Activated T-cell treated with anti-CD3 and anti-CD28 coated beads, Interleukin-2, amount 50 U/mL, for 1 hour (primary cell): ENCODE measurements at places on chromosomes 11 and 22.

DNA sequence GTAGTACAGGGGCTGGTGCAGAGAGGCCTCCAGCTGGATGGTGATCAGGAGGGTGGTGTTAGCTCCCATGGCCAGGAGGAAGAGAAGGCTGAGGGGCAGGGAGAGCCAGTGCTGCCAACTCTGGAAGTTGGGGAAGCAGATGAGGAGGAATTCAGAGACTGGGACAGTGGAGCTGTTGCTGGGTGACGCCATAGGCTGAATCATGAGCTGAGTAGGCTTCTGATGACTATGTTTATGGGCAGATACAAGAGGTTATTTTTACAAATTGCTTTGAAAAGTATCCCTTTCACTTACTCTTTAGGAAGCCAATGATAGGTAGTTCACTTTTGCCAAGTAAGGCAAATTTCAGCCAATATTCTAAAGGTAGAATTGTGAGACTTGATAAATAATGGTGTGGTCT, 3.1 kb downstream of the OR56A1 start:
- DNase-seq: no peak

- no peak for DNase-seq
Measured at GRCh38 chr22:25492841-25493734, 71.4 kb upstream of the GRK3 start.

DNA sequence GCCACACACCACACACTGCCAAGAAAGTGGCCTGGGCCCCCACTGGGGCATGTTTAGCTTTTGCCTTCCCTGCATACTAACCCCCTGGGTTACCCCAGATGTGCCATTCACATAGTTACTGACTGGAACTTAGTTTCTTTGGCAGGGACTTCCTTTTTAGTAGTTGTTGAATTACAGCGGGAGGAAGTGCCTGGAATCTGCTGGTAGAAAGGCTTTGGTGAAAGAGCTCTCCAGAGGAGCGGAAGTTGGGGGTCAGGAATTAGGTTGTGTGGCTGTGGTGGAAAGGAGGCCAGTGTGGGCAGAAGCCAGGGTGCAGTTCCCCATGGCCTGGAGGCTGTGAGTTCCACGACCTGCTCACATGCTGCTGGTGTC, 69.0 kb downstream of the MED15 start:
- peak; percentile 16 for DNase-seq

DNA sequence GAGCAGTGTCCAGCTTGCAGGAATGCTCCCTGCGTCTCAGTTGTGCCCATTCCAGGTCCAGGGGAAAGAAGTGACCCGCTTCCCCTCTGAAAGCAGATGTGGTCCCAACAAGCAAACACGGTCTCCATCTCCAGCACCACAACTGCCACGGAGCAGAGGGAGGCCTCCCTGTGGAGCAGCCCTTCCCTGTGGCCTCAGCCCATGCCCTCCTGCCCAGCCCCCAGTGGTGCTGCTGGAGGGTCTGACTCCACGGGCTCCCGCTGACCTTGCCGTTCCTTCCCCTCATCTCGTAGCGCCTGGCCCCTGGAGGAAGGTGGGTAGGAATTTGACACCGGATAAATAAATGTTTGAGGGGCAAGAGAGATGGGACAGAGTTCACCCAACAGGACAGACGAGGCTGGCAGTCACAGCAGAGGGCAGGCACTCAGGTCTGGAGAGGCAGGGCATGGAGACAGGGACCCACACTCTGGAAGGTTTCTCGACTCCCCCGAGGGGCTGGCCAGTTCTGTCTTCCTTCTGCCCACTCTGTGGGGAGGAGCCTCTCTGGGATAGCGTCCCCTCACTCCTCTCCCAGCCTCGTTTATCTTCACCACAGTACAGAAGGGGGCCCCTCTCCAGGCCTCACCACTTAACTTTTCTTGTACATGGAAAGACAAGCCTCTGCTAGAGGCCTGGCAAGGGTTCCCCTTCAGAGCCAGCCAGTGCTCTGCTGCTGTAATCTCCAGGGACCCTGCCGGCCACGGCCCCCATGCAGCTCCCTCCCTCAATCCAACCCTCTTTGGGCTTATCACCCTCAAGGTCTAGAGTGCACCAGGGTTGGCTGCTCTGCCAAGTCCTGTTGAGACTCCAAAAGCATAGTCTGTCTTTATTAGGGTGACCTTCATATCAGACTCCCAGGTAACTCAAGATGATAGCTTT, 7.5 kb upstream of the ST3GAL4 start:
- no peak for DNase-seq

GRCh38 chr11:119108857-119109221, 1.7 kb downstream of the C2CD2L start:
- DNase-seq: no peak

DNA sequence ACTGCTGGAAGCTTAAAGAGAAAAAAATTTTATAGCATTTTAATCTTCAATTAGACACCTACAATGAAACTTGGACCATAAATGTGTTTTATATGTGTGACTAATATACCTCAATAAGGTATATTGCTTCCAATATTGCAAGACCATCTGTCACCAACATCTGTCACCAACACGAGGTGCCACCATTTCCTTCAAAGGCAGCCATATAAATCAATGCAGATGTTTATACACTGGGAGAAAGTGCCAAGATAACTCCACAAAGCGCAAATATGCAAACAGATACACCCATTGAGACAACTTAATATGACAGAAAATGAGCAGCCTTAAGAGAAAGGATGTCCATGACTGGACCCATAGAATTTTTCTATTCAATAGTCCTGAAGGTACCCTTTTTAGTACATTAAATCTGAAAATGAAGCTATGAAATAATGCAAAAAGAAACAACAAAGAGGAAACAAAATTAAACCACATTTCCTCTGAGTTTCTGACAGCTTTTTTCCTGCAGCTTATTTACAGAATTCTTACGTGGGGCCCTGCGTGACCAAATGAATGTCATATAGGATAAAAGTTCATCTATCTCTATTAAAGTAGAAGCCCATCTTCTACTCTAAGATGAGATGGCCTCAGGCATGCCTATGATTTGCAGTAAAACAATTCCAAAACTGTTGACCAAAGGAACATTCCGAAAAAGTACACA, 12.5 kb downstream of the MPZL3 start:
- no peak for DNase-seq

DNA sequence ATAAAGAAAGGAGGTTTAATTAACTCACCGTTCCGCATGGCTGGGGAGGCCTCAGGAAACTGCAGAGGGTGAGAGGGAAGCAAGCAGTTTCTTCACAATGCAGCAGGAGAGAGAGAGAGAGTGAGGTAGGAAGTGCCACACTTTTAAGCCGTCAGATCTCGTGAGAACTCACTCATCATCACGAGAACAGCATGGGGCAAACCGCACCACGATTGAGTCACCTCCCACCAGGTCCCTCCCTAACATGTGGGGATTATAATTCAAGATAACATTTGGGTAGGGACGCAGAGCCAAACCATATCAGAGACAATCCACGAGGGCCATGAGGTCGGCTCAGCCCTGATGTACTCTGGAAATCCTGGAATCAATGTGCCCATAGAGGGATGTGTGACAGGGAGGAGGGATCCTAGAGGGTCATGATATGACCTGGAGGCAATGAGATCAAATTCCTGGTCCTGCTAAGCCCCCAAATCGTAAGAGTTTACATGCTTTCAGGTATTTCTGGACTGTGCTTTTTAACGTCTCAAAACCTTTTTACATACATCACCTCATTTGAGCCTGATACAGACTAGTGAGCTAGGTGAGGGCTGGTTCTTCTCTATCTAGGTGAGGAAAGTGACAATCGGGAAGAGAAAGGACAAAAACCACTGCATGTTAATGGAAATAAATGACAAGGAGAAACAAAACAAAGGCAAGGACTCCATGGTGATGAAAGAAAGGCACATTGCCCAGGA, 19.5 kb upstream of the RASSF10 start:
- no peak for DNase-seq

DNA sequence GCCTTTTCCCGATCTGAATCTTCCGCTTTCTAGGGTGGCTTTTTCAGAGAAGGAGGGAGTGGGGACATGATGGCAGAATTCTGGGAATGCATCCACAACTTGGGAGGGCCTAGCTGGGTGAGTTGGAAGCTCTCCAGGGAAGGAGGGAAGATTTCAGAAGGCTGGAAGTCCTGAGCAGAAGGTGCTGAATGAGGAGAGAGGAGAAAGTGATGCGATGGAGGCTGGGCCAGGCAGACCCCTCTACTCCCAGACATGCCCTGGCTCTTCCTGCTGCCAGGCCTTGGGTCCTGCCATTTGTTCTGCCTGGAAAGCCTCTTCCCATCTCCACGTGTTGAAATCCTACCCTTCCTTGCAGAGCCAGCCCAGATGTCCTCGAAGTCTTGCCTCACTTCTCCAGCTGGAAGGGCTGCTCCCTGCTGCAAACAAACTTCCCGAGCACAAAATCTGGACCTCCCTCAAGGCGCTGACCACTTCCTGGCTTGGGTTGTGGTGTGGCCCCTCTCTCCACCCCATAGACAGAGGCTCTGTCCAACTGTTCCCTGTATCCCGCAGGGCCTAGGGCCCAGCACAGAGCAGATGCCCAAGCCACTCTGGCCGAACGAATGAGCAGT, 16.8 kb downstream of the LRRC32 start:
- no peak for DNase-seq

DNA sequence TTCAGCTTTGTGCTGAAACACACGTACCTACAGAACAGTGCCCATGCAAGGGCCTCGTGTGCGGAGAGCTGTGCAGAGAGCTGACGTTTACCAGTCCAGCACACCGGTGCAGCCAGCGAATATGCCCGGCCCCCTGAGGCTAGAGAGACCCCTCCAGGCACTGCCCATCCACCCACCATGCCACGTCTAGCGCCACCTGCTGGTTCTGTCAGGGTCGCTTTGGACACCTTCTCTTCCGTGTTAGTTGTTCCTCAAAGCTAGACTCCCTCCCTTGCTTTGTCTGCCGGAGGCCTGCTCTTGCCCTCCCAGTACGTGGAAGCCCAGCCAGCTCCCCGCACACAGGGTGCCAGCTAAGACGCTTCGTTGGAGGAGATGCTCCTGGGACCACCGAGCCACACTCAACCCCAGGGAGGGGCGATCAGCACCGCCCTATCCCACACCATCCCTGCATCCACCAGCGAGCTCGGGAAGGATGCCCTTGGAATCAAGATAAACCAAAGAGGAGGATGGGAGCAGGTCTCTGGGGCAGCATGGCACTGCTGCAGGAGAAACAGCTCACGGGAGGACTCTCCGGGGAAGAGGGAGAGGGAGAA, 43.4 kb downstream of the CPT1A start:
- DNase-seq: peak; percentile 47

- DNase-seq: no peak
Measured at GRCh38 chr11:45859661-45860140, 12.4 kb downstream of the CRY2 start.

- peak; percentile 17 for DNase-seq
Measured at GRCh38 chr11:2525941-2526807, 81.4 kb downstream of the KCNQ1 start.
